Central memory CD8-positive, alpha-beta T cell (primary cell): ENCODE measurements at places on chromosomes 4 and X.
A peak's percentile ranks its signal among the peaks of the same experiment; 100 is the strongest.

- DNase-seq: no peak
Observed at GRCh38 chr4:25823632-25824031, 39.2 kb downstream of the SEL1L3 start.

GRCh38 chr4:153976954-153977353, 188.1 kb upstream of the SFRP2 start:
- DNase-seq: no peak

DNA sequence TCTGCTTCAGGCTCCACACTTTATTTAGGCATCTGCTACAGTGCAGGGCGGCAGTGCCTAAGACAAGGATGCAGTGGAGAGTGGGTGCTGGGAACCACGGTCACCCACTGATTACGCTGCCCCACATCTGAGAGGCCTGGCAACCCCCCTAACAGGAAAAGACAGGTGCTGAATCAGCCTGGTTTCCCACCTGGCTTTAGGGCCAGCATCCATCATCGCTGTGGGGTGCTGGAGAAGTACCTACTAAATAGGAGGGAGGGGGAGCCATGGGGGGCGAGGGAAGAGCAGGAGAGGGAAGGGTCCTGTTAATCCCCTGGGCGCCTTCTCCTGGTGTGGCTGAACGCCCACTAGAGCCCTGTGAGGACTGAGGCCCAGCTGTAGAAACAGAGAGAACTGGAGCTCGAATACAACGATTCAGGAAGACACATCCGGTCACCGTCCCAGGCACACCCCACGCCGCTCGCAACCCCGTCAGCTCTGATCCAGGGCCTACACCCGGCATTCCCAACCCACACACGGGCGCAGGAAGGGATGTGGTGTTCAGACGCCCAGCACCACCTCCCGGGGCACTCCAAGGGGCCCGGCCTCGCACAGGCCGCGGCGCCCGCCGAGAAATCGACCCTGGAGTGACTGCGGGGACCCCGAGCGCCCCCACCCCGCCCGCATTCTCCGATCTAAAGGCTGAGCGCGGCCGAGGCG, 554 bp downstream of the DCTD start:
- DNase-seq: no peak

DNA sequence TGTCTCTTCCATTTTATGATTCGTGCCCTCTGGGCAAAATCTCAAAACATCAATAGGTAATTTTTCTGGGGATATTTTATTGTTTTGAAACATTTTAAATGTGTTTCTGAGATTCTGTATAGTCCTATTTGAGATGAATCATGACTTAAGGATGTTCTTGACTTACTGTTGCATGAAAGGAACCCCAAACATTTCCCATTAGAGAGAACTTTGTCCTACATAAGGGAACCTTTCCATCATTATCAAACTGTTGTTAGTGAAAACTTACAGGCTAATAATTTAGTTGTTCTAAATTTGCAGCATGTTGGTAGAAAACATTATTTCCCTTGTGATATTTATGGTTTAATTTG, 523.3 kb downstream of the PPARGC1A start:
- no peak for DNase-seq

GRCh38 chr4:123449362-123449761, 52.8 kb downstream of the SPRY1 start:
- DNase-seq: no peak

DNA sequence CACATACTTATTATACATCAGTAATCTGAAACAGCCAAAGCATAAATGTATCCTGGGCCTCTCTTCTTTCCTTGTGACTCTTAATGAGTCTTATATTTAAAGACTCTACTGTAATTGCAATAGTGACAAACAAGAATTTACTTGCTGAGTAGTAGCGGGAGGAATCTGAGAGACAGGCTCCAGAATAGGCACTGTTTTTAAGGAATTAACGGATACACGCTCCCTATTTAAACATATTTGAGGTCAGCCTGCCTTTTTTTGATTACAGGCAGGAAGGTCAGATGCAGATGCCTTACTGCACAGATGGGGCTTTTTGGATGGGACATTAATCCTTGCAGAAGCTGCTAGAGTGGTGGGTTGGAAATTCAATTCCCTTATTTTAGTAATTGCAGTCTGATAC, 196.3 kb upstream of the ANXA3 start:
- DNase-seq: no peak

DNA sequence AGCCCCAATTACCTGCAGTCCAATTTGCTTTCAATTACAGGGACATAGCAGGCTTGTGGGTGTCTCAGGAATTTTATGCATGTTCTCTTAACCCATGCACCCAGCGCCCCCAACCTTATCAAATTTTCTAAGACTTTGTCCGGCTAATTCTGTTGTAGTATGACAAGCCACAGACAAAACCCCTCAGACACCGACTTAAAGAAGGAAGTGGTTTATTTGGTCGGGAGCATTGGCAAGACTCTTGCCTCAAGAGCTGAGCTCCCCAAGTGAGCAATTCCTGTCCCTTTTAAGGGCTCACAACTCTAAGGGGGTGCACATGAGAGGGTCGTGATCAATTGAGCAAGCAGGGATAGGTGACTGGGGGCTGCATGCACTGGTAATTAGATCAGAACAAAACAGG, 28.7 kb upstream of the IL9R start:
- no peak for DNase-seq

- DNase-seq: no peak
Observed at GRCh38 chrX:137387646-137388045, 178.3 kb upstream of the ZIC3 start.

DNA sequence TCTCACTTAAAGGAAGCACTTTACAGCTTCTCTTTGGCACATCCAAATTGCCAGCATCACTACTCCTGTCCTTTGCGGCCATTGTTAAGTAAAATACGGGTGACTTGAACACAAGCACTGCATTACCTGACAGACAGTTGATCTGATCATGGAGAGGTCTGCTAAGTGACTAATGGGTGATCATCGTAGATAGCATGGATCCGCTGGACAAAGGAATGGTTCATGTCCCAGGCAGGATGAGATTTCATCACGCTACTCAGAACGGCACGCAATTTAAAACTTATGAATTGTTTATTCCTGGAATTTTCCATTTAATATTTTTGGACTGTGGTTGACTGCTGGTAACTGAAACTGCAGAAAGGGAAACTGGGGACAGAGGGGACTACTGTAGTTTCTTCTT, 94.1 kb downstream of the NEUROG2 start:
- DNase-seq: no peak

DNA sequence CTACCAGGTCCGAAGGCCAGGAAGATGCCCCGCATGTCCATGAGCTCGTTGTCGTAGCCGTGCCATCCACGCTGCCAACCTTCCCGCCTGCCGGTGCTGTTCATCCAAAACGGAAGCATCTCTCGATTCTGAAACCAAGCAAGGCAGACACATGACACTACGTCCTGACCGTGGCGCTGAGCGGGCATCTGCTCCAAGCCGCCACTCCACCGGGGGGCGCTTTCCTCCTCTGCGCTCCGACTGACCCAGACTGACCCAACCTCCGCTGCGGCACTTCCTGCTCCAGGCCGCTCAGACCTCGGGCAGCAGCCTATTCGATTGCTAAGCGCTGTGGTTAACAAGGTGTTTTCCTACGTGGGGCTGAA, 120.5 kb downstream of the ENPP6 start:
- DNase-seq: no peak

DNA sequence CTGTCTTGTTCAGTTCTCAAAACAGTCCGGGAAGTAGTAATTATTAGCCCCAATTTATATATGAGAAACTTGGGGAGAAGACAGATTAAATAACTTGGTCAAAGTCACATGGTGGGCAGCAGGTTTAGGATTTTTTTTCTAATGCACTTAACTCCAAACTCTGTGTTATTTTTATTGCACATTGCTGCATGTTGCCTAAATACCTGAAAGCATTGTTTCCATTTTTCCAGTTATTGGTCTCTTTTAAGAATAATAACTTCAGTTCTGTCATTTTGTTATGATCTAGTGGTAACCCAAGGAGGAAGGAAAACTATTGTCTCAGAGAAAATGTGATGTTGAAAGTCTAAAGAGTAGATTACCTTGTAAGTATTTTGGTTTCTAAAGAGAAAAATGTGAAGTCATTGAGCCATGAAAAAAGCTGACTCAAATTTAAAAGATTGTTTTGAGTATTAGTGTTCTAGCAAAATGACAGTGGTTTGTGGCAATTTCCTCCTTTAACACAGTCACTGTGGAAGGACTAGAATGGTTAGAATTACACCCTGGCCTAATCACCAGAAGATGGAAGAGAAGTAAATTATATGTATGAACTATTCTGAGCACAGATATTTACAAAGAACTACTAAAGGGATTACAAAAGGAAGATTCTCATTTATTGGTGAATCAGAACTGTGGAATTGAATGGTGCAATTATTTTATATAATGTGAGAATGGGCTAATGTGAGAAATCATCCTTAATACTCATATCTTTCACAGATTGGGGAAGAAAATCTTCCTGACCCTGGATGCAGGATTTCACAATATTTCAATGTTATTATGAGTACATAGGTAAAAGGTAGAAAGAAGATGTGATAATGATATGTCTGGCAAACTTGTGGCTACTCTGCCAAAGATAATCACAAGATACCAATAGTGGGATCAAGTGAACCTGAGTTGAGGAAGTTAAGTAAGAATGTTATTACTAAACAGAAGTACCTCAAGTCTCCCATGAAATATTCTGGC, 21.7 kb upstream of the CXCL8 start:
- no peak for DNase-seq

- DNase-seq: no peak
Observed at GRCh38 chrX:133335027-133335426, 80.3 kb downstream of the GPC4 start.

- no peak for DNase-seq
Observed at GRCh38 chr4:168877511-168878491, 132.3 kb downstream of the CBR4 start.

GRCh38 chr4:160864253-160864652, 1299.5 kb downstream of the FSTL5 start:
- DNase-seq: no peak

- no peak for DNase-seq
Observed at GRCh38 chr4:32789026-32789608, 2068.9 kb downstream of the PCDH7 start.

DNA sequence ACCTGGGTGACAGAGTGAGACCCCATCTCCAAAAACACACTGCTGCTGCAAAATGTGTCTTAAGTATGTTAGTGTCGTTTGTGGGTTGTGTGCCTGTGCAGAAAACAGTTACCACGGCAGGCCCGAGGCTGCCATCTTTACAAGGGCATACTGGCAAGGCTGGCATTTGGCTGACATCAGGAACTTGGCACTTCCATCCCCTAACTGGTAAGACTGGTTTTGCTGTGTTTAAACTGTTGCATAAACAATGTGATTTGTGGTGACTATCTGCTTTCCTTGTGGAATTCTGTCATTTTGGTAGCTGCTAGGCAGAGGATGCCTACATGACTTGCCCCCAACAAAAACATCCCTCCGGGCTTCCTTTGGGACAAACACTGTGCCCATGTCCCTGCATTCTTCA, 12.3 kb downstream of the LRP2BP start:
- no peak for DNase-seq

GRCh38 chr4:2303121-2303685, 41.3 kb upstream of the MXD4 start:
- peak; percentile 10 for DNase-seq

DNA sequence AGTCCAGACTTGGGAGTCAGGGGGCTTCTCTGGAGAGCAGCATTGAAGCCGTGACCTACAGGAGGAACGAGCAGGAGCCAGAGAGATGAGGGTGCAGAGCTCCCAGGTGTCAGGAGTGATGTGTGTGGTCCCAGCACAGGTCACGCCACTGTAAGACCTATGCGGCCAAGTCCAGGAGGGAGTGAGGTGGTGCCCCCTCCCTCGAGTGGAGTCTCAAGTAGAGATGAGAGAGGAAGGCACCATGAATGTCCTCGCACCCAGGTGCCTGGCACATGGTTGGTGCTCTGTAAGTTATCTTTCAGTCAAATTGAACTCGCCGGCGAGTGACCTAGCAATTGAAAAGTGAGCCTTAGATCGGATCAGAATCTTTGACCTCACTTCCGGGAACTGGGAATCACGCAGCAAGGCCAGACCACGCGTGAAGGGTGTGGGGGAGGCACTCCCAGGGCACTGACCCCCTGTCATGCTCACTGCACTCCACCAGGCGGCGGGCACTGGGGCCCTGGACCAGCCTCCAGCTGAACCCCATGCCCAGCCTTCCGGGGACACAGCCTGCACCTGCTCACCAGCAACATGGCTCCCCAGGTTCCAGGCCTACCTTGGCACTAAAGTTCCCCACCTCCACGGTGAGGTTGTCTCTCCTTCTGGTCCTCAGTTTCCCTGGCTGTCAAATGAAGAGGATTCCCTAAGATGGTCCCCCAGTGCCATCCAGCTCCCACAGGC, 127.4 kb downstream of the HMX1 start:
- DNase-seq: no peak

GRCh38 chr4:55083735-55084134, 41.7 kb downstream of the KDR start:
- no peak for DNase-seq

- no peak for DNase-seq
Observed at GRCh38 chr4:19126903-19127302, 1105.3 kb upstream of the LCORL start.

DNA sequence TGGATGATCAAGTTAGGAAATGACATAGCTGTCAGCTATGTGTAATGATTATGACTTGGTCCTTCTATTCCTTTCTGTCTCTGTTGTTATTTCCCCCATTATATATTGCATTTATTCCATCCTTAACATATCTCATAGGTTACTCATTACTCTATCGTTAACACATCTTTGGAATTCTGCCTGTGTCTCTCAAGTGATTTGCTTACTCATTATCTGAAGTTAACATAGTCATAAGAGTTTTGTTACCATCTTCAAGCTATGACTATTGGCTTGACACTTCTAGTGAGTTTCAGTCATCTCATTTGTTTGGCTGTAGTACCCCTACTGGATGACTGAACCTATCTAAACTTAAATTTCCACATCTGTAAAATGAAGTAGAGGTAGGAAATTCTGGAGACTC, 286.1 kb upstream of the PPP1R2C start:
- DNase-seq: no peak

GRCh38 chr4:37852376-37852775, 25.9 kb downstream of the PGM2 start:
- DNase-seq: no peak

GRCh38 chr4:189443341-189443740, 497.3 kb upstream of the FRG1 start:
- no peak for DNase-seq
